ENCODE measurements at places on chromosomes 1 and 21.

GRCh38 chr1:201509601-201510374 lies 2.9 kb upstream of the CSRP1 start:
- no peak for DNase-seq

- DNase-seq: no peak
Observed at GRCh38 chr1:182050481-182051448, 10.7 kb downstream of the ZNF648 start.

- DNase-seq: no peak
Observed at GRCh38 chr1:10555635-10556429, 81.1 kb downstream of the PEX14 start.

GRCh38 chr1:54347955-54348699 lies 58.1 kb downstream of the SSBP3 start:
- no peak for DNase-seq

- DNase-seq: peak; percentile 47
Observed at GRCh38 chr1:247415423-247416361, at the start of gene NLRP3. Gene NLRP3, plus strand, starts transcription at chr1:247416173. Its CDS starts 2,628 bp downstream, at chr1:247418801.

GRCh38 chr21:37871121-37871862 lies 45.0 kb downstream of the KCNJ6 start:
- no peak for DNase-seq

DNA sequence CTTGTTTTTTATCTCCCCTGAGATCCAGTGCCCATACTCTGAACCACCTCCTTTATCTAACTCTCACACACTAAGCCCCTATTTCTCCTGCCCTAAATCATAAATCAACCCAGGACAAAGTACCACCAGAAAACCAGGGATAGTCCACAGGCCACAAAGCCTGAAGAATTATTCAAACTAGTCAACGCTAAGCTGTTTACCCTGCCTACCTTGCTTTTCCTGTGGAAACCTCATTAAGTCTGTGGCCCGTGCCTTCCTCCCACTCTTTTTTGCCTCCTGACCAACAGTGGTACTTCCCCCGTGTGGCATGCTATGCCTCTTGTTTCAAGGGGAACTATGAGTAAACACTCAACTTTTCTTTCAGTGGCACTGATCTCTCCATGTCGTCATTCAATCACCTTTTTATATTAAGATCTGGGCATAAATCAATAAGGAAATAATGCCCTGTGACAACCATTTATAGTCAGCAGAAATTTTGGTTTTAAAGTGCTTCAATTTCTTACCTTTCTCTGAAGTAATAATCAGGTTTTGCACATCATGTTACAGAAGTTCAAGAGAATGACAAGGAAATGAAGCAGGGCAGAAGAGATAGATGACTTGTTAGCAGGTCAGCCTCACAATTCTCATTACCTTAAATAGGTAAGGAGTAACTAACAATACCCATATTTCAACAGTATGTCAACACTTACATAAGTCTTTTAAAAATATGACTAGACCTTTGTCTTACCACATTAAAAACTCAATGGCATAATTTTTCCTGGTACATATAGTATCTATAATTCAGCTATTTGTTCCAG lies 32.1 kb downstream of the EYA3 start:
- DNase-seq: peak; percentile 69

DNA sequence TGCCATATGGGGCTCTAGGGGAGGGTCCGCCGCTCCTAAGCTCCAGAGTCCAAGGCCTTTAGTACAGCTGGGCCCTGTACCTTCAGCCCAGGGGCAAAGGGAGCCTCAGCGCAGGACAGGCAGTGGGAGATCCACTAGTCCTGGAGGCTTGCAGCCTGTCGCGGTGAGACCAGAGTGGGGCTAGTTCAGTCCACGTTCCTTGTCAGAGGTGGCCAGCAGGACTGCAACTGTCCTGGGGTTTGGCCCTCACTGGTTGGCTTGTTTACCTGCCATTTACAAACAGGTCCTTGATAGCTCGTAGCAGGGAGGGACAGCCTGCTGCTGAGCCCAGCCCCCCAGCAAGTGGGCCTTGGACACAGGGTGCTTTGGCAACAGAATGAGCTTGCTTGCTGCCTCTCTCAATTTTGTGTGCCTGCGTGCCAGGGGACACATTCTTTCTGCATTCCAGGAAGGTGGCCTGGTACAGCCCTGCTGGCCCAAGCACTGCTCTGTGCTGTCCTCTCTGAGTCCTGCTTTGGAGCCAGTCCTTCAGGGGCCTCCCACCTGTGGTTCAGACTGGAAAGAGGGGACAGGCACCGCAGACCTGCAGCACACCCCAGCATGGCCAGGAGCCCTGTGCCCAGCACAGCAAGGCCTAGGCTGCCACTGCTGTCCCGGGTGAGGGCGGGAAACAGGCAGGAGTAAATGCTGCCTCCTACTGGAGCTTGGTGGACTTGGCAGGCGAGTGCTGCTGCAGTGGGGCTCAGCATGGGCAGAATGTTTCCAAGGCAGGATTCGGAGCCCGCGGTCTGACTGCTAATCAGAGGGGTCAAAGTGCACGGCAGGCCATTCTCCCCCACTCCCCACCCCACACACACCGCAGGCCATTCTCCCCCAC lies 15.2 kb downstream of the H6PD start:
- DNase-seq: peak; percentile 23
